Cardiac fibroblast (primary cell): ENCODE measurements at places on chromosomes 5 and 9.
A peak's percentile ranks its signal among the peaks of the same experiment; 100 is the strongest.

- DNase-seq: no peak
Measured at GRCh38 chr5:143432658-143433239, 29.3 kb upstream of the NR3C1 start.

DNA sequence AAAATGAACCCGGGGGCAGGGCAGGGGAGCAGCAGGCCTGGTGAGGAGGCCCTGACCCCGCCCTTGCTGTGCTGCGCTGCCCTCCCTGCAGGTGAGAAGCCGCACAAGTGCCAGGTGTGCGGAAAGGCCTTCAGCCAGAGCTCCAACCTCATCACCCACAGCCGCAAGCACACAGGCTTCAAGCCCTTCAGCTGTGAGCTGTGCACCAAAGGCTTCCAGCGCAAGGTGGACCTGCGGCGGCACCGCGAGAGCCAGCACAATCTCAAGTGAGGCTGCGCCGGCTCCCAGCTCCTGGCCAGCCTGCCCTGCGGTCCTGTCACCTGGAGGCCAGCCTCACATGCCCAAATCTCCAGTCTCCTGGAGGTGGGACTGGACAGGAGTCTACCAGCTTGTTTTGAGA is 12.3 kb downstream of the GFI1B start:
- DNase-seq: no peak

- no peak for DNase-seq
Measured at GRCh38 chr5:55134053-55134722, 25.8 kb upstream of the GPX8 start.

GRCh38 chr5:180142824-180143610 is 66.0 kb downstream of the RASGEF1C start:
- DNase-seq: no peak

DNA sequence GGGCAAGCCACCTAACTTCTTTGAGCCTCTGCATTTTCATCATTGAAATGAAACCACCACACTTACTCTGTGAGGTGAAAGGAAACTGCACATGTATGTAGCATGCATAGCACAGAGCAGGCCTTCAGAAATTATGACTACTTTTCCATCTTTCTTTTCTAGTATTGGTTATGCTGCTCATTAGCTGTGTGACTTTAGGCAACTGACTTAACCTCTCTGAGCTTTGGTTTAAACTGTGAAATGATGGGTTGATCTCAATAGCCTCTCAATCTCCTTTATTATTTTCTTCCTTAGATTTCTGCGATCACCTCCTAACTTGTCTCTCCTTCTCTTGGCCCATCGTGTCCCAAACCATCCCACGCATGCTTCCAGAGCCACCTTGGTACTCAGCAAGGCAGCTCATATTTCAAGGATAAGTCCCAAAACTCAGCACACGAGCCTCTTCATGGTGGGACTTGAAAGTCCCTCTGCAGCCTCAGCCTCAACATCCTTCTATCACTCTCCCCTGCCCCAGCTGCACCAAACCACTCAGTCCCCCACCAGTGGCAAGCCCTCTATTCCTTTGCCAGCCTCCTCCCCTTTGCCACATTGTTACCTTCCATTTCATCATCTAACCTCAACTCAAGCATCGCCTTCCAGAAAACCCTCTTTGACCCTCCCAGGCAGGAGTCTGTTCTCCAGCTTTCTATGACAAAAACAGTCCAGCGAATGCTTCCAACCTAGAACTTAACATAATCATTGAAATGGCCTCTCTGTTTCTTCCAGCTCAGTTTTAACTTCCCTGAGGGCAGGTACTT is 60.3 kb upstream of the DNAH5 start:
- DNase-seq: no peak

DNA sequence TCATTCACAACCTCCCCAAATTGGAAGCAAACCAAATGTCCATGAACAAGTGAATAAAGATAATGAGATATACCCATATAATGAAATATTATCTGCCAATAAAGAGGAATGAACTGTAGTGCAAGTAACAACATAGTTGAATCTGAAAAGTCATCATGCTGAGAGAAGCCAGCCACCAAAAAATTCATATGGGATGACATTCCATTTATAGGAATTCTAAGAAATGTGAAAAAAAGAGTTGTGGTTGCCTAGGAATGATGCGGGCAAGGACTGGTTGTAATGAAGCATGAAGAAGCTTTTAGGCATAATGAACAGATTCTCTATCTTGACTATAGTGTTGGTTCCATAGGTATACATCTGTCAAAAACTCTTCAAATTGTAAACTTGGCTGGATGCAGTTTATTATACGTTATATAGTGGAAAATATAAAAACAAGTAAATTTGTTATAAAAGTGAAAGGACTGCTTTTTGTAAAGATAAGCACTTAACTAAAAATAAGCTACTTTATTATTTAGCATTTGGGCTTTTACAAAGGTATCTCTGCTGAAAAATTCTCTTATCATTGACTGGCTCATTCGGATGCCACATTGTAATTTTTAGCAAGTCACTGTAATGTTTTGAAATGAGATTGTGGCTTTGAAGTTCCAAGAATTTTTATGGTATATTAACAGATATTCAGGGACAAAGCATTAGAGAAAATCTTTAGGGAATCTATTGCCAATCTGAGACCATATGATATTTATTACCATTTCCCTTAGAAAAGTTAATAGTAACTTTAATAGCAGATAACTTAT is 21.2 kb upstream of the TTC23L start:
- no peak for DNase-seq

GRCh38 chr5:125311743-125312142 is 565.3 kb upstream of the ZNF608 start:
- peak; percentile 86 for DNase-seq
